Cardiac muscle cell (in vitro differentiated cells and primary cell): ENCODE measurements at places on chromosomes 1 and 21. TPM values are rescaled to one million over a fixed set of nuclear protein-coding genes. Genes with fewer than 3 reads are reported as not detected.

PM20D1 gene
- not detected in 2 replicates for total RNA-seq

- DNase-seq = peak; percentile 76
These were observed 17.0 kb upstream of the CD2 start for GRCh38 chr1:116737020-116737854.

- no peak for DNase-seq
These were observed 2.6 kb downstream of the NCMAP start for GRCh38 chr1:24558455-24558854.

GRCh38 chr1:88376421-88376820, 307.7 kb upstream of the PKN2 start:
- no peak for DNase-seq

DNA sequence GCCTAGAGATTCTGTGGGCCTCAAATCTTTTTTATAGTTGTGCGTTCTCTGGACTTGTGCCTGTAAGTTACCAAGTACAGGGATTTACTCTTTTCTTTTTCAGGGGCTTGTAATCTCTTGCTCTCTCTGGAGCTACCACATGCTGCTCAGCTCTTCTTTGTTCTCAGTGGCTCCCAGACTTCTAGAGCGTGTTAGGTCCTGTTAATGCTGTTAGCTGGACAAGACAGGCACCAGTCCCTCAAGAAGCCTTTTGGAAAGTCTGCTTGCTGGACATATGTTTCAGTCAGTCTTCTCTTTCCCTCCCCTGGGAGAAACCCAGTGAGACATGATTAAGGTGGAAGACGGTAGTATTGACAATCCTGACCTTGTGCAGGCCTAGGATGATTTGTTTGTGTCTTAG, 29.4 kb downstream of the KCNK2 start:
- DNase-seq = no peak
